ENCODE measurements at places on chromosomes 2 and 18.

- no peak for DNase-seq
These were observed 659.5 kb downstream of the TSN start for GRCh38 chr2:122414902-122415301.

DNA sequence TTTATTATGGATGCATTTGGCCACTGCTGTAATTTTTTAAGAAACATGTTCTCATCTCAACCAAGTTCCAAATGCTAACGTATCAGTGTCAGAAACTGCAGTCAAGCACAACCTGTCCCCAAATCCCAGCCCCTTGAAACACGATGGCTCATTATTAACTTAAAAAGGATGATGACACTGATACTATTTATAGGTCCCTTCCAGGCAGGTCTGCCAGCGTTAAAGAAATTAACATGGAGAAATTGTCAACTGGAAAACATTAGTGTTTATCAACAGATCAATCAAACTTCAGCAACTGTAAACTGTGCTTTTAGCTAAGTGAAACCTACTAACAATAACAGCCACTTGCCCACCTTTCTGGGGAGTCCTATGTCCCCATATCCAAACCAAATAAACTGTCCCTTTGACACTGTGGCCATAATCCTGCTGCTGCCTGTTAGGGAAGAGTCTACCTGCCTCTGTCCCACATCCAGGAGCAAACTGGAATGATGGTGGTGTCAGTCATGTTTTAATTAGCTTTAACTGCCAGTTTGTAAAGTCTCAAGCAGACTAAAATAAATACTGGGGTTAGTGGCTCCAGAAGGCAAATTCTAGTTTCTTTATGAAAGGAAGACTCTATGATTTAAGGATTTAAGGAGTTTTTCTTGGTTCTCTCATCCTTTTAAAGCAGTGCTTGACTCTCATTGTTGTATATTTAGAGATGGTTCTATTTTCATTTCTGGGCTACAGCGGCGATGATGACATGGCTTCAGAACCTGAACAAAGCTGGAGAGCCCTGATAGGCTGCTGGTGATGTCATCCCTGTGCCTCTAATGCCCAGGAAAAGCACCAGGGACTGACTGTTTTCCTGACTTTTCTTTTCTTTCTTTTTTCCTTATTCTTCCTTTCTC is 583.6 kb upstream of the PIK3C3 start:
- no peak for DNase-seq

GRCh38 chr2:23419171-23420090 is 34.5 kb downstream of the KLHL29 start:
- DNase-seq = no peak

GRCh38 chr2:71317060-71317459 is 14.5 kb upstream of the ZNF638 start:
- no peak for DNase-seq

DNA sequence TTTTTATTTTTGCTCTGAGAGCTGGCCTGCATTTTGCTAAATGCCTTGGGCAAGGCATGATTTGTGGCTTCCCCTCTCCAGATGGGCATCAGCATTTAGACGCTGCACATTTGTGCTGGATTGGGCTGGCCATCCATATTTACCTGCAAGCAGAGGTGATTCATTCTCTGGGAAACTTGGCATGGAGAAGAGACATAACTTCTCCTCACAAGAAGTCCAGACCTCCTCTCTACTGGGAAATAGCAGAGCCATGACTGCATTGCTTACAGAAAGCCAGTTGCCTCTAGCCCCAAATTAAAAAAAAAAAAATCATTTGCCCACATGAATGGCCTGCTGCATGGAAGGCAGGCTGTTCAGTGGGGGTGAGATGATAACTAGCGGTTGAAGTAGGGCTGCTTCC is 120.1 kb downstream of the ACTR3 start:
- DNase-seq = no peak

- DNase-seq = no peak
These were observed 17.1 kb upstream of the VPS4B start for GRCh38 chr18:63439334-63439733.

DNA sequence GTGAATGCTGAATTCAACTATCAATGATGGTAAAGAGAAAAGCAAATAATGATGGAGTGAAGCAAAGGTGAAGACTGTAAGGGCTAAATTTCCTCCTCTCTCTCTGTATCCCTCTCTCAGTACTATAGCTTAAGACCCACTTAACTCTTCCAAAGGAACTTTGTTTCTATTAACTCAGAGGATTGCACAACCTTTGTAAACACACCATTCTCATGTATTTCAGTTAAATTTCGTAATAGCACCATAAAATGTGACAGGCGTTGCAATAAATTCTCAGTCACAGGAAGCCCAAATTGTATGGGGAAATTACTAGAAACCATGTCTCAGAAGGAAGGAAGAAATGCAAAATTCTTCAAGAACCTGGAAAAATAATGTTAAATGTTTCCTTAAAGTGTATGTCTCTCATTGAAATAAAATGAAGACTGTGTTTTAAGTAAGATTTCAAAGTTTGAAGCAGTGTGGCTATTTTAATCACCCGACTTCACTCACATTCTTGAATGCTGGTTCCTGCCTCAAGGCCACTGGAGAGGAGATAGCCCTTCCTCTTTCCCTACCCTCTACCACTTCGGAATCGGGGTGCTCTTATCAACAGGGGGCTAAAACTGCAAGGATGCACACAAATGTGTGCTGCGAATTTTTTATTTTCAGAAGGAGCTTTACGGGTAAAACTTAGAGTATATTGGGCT is 112.1 kb downstream of the FTCDNL1 start:
- peak; percentile 43 for DNase-seq

DNA sequence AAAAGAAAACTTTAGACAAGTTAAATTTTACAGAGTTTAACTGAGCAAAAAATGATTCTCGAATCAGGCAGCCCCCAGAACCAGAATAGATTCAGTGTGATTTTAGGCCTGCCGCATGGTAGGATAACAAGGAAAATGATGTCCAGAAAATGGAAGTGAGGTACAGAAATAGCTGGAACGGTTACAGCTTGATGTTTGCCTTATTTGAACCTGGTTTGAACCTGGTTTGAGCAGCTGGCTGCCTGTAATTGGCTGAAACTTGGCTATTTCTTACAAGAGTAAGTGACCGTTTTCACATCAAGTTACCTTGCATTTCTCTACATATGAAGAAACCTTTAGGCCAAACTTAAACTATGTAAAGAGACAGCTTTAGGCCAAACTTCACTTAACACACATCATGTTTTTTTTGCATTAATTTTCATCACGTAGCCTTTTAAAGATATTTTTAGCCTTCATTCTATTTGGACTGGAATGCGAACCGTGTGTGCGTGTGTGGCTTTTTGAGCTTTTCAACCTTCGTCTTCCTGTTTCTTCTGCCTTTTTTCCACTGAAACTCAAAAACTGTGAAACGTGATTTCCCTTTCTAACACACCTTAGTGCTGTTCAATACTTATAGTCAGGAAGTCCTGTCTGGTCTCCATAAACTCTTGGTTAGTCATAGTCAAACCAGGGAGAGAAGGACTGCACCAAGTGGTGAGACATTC is 4.5 kb upstream of the POLE4 start:
- no peak for DNase-seq

- no peak for DNase-seq
These were observed 68.5 kb downstream of the TMEM18 start for GRCh38 chr2:608711-609110.

- DNase-seq = no peak
These were observed 37.6 kb upstream of the CD226 start for GRCh38 chr18:69985239-69985638.

GRCh38 chr2:27992787-27993401 is 102.4 kb downstream of the BABAM2 start:
- no peak for DNase-seq

DNA sequence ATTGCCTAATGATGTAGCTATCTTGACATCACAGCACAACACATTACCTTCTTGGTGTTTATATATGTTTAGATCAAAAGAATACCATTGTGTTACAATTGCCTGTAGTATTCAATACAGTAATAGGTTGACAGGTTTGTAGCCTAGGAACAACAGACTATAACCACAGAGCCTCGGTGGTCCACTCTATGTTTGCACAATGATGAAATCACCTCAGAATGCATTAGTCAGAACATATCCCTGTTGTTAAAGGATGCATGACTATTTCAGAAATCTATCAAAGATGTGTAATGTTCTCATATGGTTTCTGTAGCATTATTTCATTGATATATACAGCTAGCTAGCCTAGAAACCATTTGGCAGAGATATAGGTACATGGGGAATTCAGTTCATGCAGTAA is 8.9 kb downstream of the METTL5 start:
- no peak for DNase-seq

- DNase-seq = no peak
These were observed 5.7 kb downstream of the SERPINB8 start for GRCh38 chr18:63975628-63976027.

DNA sequence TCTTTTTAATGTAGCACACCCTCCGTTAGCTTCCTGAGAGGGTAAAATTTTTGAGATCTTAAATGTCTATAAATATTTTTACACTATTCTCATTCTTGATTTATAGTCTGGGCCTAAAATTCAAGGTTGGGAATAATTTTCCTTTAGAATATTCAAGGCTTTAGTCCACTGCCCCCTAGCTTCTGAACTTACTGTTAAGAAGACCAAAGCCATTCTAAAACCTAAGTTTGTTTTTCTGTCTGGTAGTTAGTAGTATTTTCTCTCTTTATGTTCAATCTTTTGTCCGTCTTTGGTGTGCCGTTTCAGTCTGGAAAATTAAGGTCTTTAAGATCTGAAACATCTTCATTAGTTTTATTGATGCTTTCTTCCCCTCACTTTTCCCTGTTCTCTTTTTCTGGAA is 14.5 kb downstream of the OSBPL6 start:
- no peak for DNase-seq

- no peak for DNase-seq
These were observed 84.7 kb downstream of the ALPK2 start for GRCh38 chr18:58544179-58544578.

DNA sequence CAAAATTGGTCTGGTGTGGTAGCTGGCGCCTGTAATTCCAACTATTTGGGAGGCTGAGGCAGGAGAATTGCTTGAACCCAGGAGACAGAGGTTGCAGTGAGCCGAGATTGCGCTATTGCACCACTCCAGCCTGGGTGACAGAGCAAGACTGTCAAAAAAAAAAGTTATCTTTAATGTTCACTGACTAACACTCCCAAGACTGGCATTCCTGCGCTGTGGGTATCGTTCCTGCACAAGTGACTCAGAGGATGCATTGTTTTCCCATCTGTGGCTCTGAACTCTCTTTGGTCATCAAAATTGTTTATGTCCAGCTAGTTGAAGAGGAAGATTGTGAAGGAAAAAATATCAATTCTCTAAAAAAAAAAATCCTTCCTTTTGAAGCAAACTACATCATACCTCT is 539.0 kb downstream of the SOX11 start:
- no peak for DNase-seq

DNA sequence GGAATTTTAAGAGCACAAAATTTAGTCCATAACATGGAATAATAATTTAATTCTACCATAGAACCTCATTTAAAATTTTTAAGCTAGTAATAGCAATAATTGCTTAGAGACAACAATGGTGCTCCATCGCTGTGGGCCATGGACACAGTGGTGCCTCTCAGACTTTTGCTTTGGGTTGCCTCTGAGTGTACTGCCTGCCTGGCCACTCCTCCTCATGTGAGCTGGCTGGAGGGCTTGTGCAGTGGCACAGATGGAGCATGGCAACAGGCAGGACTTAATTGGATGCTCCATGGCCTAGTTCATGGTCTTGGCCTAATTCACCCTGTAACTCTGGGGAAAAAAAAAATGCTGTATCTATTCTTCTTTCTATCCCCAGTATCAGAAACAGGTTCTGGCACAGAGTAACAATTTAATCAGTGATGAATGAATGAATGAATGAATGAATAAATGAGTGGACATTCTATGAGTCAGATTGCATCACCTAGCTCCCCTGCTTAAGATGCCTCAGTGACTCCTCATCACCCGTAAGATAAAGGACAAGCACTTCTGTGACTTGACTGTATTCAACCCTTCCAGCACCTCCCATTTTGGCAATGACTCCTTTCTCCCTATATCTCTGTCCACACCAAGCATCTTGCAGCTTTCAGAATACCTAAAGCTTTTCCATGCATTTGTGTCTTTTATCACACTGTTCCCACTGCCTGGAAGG is 211.8 kb upstream of the SLC14A2 start:
- no peak for DNase-seq

GRCh38 chr2:14872779-14873325 is 240.3 kb downstream of the LRATD1 start:
- DNase-seq = no peak

GRCh38 chr2:111952871-111953452 is 54.6 kb downstream of the MERTK start:
- no peak for DNase-seq

DNA sequence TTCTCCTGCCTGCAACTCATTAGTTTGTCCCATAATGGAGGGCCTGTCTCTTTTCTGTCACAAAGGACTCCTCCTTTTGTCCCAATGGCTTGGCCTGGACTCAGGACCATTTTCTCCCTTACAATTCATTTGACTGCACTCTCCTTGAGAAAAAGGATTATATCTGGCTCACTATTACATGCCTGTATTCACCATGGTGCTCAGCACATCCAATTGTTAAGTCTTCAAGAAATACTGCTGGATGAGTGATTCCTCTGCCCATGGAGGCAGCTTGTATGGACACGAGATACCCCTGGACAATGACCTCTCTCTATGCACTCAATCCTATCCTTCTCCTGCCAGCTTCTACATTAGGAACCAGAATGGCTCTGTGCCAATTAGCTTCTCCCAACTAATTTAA is 47.0 kb downstream of the CHST9 start:
- no peak for DNase-seq

GRCh38 chr2:28439763-28440162 is 47.1 kb downstream of the FOSL2 start:
- DNase-seq = no peak

DNA sequence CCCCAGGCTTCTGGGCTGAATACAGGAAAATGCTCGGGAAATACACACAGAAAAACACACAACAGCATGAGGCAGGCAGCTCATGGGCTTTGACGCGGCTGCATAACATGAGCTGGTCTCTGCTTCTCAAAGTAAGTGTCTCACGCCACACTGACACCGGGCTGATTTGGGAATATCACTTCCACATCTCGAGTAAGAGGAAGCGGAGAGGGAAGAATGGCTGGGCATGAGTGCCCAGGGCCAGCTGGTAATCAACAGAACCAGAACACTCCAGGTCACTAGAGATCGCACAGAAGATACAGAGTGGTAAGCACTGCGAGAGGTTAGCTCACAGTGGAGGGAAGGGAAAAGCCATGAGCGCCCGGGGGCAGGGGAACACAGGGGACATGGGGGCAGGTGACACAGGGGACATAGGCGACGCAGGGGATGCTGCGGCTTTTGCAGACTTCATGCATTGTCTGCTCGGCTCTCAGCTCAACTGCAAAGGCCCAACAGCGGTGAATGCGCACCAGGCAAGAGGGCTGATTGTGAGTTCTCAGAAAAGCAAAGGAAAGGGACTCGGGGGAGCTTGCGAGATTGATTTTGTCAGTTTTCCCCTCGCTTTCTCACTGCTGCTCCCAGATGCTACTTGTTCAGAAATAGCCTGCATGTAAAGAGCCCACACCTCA is 141.4 kb downstream of the MBP start:
- no peak for DNase-seq

GRCh38 chr2:60515721-60516226 is 37.7 kb downstream of the BCL11A start:
- peak; percentile 50 for DNase-seq

Measured in GM04503 (cell line).